Activated CD4-positive, alpha-beta T cell treated with anti-CD3 and anti-CD28 coated beads for 1 hour (primary cell): ENCODE measurements at places on chromosomes 3 and 15.

GRCh38 chr3:77014226-77014625 is 25.7 kb upstream of the ROBO2 start:
- DNase-seq, result no peak

- no peak for DNase-seq
These were observed 38.3 kb upstream of the TM4SF4 start for GRCh38 chr3:149435996-149436885.

- DNase-seq, result no peak
These were observed 42.0 kb upstream of the CRBN start for GRCh38 chr3:3221528-3221927.

DNA sequence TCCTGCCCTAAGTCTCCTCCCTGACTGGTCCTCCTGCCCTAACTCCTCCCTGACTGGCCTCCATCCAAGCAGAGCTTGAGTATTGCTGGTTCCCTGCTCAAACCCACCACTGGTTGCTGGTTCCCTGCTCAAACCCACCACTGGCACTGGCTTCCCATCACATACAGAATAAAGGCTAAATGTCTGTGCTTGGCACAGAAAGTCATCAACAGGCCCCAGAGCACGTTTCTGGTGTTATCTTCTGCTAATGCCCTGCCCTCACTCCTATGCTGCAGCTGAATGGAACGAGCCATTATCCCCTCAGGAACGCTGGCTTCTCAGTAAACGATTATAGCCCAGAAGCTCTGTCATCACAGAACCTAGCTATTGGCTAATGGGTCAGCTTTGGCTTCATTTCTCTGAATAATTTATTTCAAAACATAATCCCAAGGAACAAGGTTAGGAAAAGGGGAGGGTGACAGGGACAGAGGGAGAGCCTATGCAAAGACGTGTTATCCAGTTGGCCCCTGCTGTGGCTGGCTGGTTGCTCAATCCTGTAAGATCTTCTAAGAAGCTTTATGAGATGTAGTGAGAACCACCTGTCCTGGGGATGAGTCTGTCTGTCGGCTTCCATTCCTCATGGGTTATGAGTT is 6.3 kb upstream of the MUC20 start:
- no peak for DNase-seq

DNA sequence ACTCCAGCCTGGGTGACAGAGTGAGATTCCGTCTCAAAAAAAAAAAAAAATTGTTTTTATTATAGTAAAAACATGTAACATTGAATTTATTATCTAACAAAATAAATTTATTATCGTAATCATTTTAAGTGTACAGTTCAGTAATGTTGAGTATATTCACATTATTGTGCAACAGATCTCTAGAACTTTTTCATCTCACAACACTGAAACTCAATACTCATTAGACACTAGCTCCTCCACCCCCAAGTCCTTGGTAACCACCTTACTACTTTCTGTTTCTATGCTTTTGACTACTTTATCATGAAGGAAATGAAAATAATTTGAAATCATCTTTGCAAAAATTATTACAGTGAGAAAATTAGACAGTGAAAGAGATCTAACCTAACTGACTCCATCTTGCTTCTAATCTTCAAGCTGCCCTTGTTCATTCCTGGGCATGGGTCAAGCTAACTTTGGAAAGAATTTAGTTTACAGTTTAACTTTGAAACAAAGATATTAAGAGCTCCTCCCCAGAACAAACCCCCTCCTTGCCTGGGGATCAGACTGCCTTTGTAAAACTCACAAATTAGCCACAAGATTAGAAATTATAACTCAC is 15.0 kb upstream of the FYCO1 start:
- no peak for DNase-seq

DNA sequence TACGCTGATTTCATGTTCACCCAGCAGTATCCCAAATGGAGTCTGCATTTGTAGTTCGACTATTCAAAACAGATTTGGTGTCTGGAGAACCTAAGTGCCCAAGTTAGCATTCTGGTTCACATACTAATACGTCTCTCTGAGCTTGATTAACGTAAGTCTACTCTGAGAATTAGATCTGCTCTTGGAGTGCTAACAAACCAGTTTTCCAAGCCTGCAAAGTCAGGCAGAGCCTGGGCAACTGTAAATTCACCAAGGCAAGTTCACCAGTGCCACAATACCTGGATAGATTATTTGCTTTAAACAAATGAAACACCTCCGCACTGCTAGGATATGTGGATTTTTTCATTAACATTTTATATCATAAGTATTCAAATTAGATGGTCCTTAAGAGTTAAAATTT is 912.6 kb downstream of the ROBO1 start:
- no peak for DNase-seq

DNA sequence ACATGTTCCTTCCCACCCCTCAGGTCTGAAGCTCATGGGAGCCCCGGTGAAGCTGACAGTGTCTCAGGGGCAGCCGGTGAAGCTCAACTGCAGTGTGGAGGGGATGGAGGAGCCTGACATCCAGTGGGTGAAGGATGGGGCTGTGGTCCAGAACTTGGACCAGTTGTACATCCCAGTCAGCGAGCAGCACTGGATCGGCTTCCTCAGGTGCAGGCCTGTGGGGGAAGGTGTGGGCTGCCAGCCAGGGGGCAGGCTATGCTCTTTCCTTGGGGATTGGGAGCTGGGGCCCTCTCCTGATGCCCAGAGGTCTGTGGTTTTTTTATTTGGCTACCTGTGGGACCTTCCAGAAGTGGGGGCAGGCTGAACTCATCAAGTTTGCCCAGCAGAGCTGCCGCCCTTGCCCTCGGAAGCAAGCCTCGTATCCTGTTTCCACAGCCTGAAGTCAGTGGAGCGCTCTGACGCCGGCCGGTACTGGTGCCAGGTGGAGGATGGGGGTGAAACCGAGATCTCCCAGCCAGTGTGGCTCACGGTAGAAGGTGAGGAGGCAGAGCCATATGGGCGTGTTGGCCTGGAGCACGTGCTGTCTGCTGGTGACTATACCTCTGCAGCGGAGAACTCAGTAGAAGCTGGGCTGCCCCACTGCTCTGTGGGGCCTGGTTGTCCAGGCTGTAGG is 2.2 kb downstream of the TYRO3 start:
- DNase-seq, result no peak

GRCh38 chr3:195011231-195011834 is 259.6 kb downstream of the XXYLT1 start:
- no peak for DNase-seq

DNA sequence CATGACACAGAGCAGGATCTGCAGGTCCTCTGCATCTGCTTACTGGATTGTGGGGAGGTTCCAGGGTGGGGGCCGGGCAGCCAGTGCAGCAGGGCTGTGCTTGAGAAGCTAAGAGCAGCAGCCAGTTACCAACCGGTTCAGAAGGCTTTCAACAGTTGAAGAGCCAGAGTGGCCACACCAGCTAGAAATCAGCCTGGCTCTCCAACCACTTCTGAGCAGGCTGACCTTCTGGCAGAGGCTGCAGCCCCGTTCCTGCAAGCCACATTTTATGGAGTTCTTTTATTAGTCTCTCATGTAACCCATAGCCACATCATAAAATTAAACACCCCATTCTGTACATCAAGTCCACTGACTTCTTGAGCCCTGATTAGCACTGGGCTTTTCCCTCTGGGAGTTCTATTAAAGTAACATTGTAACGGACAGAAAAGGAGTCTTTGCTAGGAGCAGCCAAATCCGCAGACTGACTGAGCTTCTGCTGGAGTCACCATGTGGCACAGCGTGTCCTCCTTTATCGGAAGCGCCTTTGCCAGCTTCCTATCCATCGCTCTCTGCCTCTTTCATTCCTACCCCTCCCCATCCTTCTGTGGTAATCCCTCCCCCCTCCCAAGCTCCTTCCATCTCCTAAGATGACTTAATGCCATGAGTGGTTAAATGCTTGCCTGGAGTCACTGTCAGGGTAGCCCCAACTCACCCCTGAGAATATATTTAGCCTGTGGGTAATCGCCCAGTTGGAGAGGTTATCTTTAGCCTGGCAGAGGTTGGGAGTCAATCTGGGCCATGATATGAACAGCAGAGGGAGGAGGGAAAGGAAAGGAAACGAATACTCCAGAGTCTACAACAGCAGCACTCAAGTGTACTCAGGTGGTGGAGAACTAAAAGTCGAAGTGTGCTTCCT is 138.5 kb upstream of the HES1 start:
- no peak for DNase-seq

DNA sequence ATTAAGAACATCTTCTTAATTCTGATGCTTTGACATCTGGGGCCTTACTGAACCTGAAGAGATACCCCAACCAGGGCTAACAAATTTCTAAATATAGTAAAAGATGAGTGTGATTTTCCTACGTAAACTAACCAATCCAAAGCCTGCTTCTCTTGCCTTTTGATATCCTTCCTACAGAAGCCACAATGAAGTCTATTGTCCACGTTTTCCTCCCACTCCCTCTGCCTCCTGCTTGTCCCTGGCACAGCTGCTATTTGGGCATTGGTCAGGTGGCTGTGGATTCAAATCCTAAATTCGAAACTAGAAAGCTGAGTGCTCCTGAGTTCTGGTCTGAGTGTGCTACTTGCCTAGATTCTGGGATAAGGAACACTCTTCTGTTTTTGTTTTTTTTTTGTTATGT is 17.4 kb upstream of the MKRN3 start:
- no peak for DNase-seq

DNA sequence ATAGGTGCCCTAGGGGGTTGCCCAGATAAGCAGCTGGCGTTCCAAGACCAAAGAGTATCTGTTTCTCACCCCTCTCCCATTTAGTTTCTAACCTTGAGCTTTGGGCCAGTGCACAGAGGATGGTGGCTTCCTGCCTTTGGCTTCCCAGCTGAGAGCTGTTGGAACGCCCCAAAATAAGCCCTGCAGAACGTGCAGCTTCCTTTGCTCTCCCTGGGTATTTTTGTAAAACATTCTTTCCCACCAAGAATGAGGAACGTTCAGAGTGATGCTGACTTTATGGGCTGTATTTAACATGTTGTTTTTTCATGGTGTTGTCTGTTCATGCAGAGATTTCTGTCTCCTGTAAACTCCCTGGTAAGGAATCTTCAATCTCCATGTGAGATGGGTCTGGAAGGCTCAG is 63.8 kb downstream of the LPP start:
- DNase-seq, result no peak

DNA sequence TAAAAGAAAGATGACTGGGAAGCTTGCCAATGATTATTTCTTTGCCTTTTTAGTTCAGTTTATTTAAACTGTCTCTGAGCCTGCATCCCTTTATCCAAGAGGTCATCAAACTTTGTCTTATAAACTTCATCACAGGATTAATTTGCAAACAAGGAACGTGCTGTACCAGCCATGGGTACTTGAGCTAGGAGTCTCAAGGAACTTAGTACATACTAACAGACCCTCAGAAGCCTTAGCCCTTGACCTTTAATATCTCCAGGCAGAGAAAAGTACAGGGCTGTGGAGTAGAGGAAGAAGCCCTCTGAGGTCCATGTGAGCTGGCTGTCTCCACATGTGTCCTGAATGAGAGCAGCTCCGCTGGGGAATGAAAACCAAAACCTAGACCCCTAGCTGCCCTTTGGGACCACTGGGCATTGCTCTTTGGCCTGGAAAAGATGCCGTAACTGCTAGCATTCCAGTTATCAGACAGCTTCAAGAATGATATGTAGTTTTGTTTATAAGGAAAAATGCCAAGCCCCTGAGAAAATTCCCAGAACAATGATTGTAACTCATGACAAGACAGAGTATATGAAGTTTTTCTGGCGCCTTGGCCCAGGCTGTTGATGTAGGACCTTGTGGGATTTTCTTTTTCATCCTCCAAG is 92.1 kb downstream of the ASB7 start:
- DNase-seq, result no peak

DNA sequence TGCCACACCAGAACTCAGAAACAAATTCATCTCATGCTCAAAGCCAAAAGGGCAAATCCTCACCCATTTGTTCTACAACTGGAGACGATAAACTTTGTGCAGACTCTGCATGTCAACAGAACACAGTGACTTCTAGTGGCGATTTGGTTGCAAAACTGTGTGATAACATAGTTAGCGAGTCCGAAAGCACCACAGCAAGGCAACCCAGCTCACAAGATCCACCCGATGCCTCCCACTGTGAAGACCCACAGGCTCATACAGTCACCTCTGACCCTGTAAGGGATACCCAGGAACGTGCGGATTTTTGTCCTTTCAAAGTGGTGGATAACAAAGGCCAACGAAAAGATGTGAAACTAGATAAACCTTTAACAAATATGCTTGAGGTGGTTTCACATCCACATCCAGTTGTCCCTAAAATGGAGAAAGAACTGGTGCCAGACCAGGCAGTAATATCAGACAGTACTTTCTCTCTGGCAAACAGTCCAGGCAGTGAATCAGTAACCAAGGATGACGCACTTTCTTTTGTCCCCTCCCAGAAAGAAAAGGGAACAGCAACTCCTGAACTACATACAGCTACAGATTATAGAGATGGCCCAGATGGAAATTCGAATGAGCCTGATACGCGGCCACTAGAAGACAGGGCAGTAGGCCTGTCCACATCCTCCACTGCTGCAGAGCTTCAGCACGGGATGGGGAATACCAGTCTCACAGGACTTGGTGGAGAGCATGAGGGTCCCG is 199.7 kb downstream of the AKAP13 start:
- DNase-seq, result no peak

GRCh38 chr3:95438274-95438673 is 1375.4 kb downstream of the NSUN3 start:
- no peak for DNase-seq

- DNase-seq, result no peak
These were observed 48.4 kb upstream of the TRAK1 start for GRCh38 chr3:42042747-42043098.

DNA sequence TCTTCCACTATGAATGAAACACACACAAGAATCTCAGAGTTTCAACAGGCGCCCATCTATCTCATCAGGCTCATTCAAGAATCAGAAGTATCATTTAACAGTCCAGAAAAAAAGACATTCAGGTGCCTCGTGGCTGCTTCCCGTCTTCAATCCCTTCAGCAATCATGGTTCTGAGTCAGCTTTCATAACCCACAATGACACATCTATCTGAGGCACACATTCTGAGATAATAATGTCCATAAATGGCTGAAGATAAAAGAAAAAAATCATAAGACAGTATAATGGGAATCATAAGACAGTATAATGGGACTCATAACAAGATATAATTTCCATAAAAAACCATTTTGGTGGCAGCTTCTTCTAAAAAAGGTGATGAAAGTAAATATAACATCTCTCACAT is 52.4 kb downstream of the TNIK start:
- no peak for DNase-seq

GRCh38 chr3:130950124-130950523 is 56.2 kb downstream of the ATP2C1 start:
- DNase-seq, result no peak

- DNase-seq, result no peak
These were observed 445.1 kb downstream of the MECOM start for GRCh38 chr3:169218314-169218983.

DNA sequence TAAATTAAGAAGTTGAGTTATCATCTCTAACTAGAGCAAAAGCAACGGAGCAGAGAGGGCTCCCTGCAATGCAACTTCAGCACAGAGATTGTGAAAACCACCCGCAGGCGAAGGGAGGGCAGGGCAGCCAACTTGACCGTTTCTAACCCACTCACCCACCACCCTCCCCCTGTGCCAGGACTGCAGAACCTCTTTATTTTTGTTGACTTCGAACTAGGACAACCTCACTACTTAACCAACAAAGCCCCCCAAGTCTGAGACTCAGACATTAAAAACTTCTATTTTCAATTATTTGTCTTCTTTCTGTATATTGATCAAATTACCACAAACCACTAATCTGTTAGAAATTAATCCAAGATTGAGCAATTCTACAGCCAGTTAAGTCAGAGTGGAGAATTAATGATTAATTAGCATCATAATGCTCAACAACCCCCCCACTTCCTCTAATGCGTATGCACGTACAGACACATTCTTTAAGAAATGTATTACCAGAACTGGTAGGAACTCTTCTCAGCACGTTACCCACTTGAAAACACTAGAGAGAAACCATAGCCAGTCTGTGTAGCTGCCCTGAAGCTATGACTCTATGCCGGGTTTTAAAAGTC is 2.0 kb downstream of the MGLL start:
- DNase-seq, result no peak
